ENCODE measurements at places on chromosomes 4 and X. TPM values are rescaled to one million over a fixed set of nuclear protein-coding genes. Genes with fewer than 3 reads are reported as not detected.

GRCh38 chr4:142434519-142435224 lies 411.4 kb downstream of the INPP4B start:
- no peaks in the 10 kb centered on the region for H3K4me1 ChIP-seq
- H3K27me3 ChIP-seq, result no peaks in the 10 kb centered on the region
- no peak for DNase-seq
- no peaks in the 10 kb centered on the region for H3K36me3 ChIP-seq
- H3K27ac ChIP-seq, result no peak overlapping the region
- no peak overlapping the region for H3K4me3 ChIP-seq

- H3K27me3 ChIP-seq, result no peaks in the 10 kb centered on the region
- no peaks in the 10 kb centered on the region for H3K36me3 ChIP-seq
- no peak for DNase-seq
- no peak overlapping the region for H3K27ac ChIP-seq
Observed at GRCh38 chr4:55013431-55013955, 111.9 kb downstream of the KDR start.

DNA sequence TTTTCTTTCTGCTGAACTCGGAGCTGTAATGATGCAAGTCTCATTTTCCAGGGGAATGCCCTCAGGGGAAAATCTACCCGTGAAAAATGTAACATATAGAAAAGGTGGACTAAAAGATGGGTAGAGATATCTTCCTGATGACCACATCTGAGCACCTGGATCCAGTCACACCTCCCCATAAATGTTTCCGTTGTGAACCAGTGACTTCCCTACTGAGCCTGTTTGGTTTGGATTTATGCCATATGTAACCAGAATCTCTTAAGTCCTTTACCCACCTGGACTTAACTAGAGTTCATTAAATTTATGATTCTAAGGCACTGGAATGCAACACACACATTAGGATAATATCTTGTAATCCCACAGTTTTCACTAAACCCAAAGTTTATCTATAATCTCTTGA lies 171.1 kb downstream of the ZNF330 start:
- H3K27me3 ChIP-seq, result no peaks in the 10 kb centered on the region
- no peaks in the 10 kb centered on the region for H3K36me3 ChIP-seq

DNA sequence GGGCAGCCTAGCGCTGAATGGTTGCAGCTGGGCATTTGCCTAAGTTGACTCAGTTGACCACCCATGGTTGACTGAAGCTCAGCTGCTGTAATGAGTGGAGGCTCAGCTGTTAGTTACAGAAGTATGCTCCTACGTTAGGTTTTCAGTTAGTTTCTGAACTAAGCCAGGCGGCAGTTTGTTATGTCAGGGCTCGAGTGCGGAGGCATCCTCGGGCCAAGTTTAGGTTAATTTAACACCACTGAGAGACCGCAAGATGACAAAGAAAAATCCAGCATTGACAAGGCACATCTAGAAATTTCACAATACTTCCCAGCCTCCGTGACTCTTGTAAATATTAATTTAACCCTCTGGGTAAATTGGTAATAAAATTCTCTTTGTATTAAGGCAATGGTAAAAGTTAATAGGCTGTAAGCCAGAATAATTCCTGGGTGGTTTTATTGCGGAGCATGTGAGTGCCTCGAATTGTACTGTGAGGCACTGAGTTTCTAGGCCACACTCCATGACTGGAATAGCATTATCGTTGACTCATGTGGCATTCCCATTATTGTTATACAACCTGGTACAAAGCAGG lies 33.1 kb upstream of the CDKN2AIP start:
- H3K4me1 ChIP-seq, result no peaks in the 10 kb centered on the region
- DNase-seq, result no peak
- H3K27me3 ChIP-seq, result no peaks in the 10 kb centered on the region
- H3K36me3 ChIP-seq, result no peaks in the 10 kb centered on the region
- H3K27ac ChIP-seq, result no peak overlapping the region
- H3K4me3 ChIP-seq, result no peak overlapping the region

DNA sequence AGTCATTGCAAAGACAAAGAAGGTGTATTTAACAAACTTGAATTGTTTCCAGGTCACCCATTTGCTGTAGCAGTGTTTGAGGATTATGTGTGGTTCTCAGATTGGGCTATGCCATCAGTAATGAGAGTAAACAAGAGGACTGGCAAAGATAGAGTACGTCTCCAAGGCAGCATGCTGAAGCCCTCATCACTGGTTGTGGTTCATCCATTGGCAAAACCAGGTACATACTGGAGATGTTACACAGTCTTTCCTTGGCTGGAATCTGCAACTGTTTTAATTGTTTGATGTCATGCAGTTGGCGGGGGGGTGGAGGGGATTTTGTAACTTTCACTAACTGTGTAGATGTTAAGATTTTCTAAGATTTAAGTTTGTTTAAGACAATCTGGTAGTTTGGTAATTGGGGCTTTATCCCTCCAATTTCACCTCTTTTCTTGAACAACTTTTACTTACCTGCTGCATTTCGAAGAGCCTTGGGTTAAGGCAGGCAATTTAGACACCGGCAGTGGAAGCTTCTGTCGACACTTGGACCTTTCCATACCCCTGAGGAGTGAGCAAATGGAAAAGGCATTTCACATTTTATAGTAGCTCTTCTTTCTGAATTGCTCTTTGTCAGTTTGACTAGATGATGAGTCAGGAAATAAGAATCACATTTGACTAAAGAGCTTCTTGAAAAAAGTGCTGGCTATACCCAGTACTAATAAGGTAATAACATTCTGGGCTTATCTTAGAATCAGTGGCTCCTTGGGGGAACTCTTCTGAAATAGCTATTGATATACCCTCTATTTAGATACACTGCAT lies 67.4 kb downstream of the EGF start:
- H3K36me3 ChIP-seq, result no peaks in the 10 kb centered on the region
- no peak overlapping the region for H3K27ac ChIP-seq
- H3K4me3 ChIP-seq, result no peak overlapping the region
- DNase-seq, result no peak

DNA sequence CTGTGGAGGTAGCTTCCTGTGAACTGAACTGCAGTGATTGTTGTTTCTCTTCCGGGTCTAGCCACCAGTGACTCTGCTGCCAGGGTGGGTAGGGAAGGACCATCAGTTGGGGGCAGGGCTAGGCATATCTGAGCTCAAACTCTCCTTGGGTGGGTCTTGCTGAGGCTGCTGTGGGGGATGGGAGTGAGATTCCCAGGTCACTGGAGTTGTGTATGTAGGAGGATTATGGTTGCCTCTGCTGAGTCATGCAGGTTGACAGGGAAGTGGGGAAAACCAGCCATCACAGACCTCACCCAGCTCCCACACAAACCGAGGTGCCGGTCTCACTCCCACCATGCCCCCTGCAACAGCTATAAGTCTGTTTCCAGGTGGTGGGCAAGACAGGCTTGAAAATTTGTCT lies 1937.8 kb downstream of the PCDH7 start:
- no peak overlapping the region for H3K27ac ChIP-seq
- no peak for DNase-seq
- H3K36me3 ChIP-seq, result no peaks in the 10 kb centered on the region
- H3K4me3 ChIP-seq, result no peak overlapping the region

- no peaks in the 10 kb centered on the region for H3K4me1 ChIP-seq
- no peak overlapping the region for H3K27ac ChIP-seq
- no peaks in the 10 kb centered on the region for H3K36me3 ChIP-seq
- no peak overlapping the region for H3K4me3 ChIP-seq
- no peaks in the 10 kb centered on the region for H3K27me3 ChIP-seq
Observed at GRCh38 chr4:144902614-144903013, 195.4 kb downstream of the ANAPC10 start.

- no peak for DNase-seq
- H3K27ac ChIP-seq, result no peak overlapping the region
- no peaks in the 10 kb centered on the region for H3K36me3 ChIP-seq
- H3K27me3 ChIP-seq, result no peaks in the 10 kb centered on the region
- H3K4me3 ChIP-seq, result no peak overlapping the region
- H3K4me1 ChIP-seq, result no peaks in the 10 kb centered on the region
Observed at GRCh38 chr4:162727232-162727631, 439.5 kb downstream of the NAF1 start.

GRCh38 chrX:155923200-155923599 lies 42.1 kb downstream of the VAMP7 start:
- H3K27ac ChIP-seq, result no peak overlapping the region
- H3K4me3 ChIP-seq, result no peak overlapping the region

Gene BGN
- total RNA-seq, result 60.0 TPM

Gene STATH
- not detected for total RNA-seq

Gene HPSE
- 3.1 TPM for total RNA-seq

Gene AMTN
- not detected for total RNA-seq
